ENCODE measurements at places on chromosomes 1 and 21. TPM values are rescaled to one million over a fixed set of nuclear protein-coding genes. Genes with fewer than 3 reads are reported as not detected.

FABP3 gene
- total RNA-seq, result 116 TPM

TMEM52 gene
- total RNA-seq, result not detected

BEND5 gene
- total RNA-seq, result not detected

HSD3B1 gene
- total RNA-seq, result not detected

CDC73 gene
- total RNA-seq, result 12.8 TPM

SUSD4 gene
- 0.14 TPM for total RNA-seq

OPTC gene
- not detected for total RNA-seq

KIF21B gene
- under 0.01 TPM for total RNA-seq

PROK1 gene
- total RNA-seq, result 0.14 TPM

FAM167B gene
- total RNA-seq, result 0.83 TPM

S100A7 gene
- total RNA-seq, result not detected

CD1E gene
- not detected for total RNA-seq

RIPK4 gene
- under 0.01 TPM for total RNA-seq

RIPPLY3 gene
- total RNA-seq, result not detected

MTOR gene
- 31.4 TPM for total RNA-seq

EFNA1 gene
- total RNA-seq, result 0.71 TPM

EXO1 gene
- 1.8 TPM for total RNA-seq

APOBEC4 gene
- not detected for total RNA-seq

GNAT2 gene
- total RNA-seq, result 0.28 TPM

KIAA1614 gene
- total RNA-seq, result 7.0 TPM

CASZ1 gene
- under 0.01 TPM for total RNA-seq

GATAD2B gene
- total RNA-seq, result 2.0 TPM

RPTN gene
- total RNA-seq, result not detected

ATP5PF gene
- 47.9 TPM for total RNA-seq

TMEM200B gene
- total RNA-seq, result 13.4 TPM

All from smooth muscle cell of bladder (primary cell).